WERI-Rb-1 (cell line): ENCODE measurements at places on chromosomes 5 and 9.

- DNase-seq: no peak
Observed at GRCh38 chr5:125186911-125187375, 440.5 kb upstream of the ZNF608 start.

- no peak for DNase-seq
Observed at GRCh38 chr9:127751269-127752054, 16.4 kb upstream of the TOR2A start.

- no peak for DNase-seq
Observed at GRCh38 chr5:150338546-150338945, 19.0 kb upstream of the TCOF1 start.

- peak; percentile 52 for DNase-seq
Observed at GRCh38 chr5:157266286-157267007, 524 bp downstream of the CYFIP2 start.

- DNase-seq: no peak
Observed at GRCh38 chr9:94705162-94705702, 21.3 kb upstream of the AOPEP start.

- DNase-seq: peak; percentile 51
Observed at GRCh38 chr9:83706676-83707517, 861 bp downstream of the UBQLN1 start.

- DNase-seq: no peak
Observed at GRCh38 chr9:89972535-89972934, 367.7 kb downstream of the GADD45G start.

- DNase-seq: no peak
Observed at GRCh38 chr5:170388818-170389549, at the start of gene KCNMB1. Gene KCNMB1 (minus strand): TSS chr5:170389367. CDS start chr5:170385447, 3,920 bp downstream.

- DNase-seq: no peak
Observed at GRCh38 chr9:108103046-108103693, 613.6 kb upstream of the KLF4 start.

DNA sequence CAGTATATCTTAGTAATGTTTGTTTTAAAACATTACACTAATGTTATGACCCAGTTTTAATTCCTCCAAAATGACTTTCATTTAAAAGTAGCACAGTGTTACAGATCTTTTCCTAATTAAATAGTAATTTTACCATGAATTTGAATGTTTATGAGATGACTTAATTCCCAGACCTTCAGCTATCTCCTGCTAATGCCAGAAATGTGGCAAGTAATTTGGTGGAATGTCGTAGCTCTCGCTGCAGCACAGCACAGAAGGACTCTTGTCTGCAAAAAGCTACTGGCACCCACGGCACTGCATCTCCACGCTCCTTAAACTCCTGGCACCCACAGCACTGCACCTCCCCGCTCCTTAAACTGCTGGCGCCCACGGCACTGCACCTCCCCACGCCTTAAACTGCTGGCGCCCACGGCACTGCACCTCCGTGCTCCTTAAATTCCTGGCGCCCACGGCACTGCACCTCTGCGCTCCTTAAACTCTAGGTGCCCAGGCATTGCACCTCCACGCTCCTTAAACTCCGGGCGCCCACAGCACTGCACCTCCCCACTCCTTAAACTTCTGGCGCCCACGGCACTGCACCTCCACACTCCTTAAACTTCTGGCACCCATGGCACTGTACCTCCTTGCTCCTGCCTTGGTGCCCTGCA lies 163.1 kb downstream of the CDK5RAP2 start:
- no peak for DNase-seq

DNA sequence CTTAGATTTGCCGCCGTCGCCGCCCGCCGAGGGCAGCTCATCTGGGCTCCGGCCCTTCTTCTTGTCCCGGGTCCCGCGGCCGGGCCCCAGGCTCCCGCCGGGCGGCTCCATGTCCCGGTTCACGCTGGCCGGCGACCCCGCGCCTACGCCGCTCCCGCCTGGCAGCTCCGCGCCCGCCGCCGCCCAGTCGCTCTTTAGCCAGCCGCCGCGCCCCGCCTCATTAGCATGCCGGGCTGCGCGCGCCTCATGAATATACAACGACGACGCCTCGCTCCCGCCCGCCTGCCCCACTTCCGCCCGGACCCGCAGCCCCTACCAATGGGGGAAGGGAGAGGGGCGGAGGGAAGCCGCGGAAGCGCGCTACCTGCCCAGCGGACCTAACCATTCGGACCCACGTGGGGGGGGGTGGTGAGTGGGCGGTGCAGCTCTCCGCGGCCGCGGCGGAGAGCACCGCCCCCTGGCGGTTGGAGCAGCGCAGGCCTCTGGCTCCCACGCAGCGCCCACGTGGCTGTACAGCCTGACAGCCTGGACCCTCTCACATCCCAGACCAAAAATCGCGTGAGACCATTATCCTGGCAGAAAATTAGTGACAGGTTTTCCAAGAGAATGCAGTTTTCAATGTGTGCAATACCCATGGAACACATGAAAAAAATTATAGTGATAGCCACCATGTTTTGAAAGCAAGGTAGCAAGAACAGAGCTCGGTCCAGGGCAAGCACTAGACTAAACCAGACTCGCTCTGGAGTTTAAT lies at the start of gene DIAPH1:
TSS of gene DIAPH1 (minus strand) at position 197 of the 751 bp plus-strand sequence. CDS start at position 111, 86 bp downstream.
- DNase-seq: peak; percentile 98

DNA sequence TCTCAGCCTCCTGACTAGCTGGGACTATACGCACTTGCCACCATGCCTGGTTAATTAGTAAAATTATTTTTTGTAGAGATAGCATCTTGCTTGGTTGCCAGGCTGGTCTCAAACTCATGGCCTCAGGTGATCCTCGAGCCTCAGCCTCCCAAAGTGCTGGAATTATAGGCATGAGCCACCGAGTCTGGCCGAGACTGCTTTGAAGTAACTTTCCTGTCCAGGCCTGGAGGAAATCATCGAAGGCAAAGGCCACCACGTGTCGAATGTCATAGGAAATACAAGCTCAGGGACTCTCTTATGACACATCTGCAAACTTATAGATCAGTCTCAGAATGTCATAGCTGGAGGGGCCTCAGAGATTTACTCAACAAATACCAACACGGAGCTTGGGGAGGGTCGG lies 25.1 kb downstream of the RAPGEF1 start:
- DNase-seq: no peak

GRCh38 chr5:142475102-142475513 lies 150.3 kb upstream of the SPRY4 start:
- no peak for DNase-seq

DNA sequence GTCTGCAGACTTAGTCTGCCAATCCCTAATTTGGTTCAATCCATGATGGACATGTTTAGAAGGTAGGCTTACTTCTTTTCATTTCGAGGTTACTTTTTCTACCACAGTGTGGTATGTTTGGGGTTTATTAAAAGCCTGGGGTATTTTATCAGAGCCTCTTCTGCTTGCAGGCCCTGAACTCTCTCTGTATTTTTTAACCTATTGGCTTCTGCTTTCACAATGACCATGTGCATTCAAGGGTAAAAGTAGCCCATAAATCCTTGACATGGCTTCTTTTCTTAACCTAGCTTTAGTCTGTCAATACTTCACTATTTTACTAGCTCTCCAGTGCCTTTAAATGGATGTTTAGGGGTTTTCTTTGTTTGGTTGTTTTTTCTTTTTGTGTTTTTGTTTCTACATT lies 286.6 kb downstream of the FER start:
- no peak for DNase-seq

DNA sequence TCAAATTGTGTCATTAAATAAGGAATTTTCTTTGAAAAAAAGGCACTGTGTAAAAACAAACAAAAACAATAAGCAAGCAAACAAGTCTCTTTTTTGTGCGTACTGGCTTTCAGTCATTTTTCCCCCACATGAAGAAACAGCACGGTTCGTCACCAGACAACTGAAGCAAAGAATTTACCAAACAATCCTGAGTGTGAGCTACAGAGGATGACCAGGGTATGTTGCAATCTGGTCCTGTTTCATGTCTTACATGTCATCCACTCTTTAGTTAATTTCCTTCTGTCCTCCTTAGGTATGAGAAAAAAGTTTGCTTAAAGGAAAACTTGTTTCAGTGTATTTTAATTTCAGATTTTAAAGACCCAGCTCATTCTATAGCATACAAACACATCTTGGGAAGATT lies 1080.7 kb upstream of the NUDT12 start:
- DNase-seq: no peak

GRCh38 chr5:76169146-76169905 lies 86.1 kb downstream of the SV2C start:
- DNase-seq: peak; percentile 83

- DNase-seq: no peak
Observed at GRCh38 chr5:109718632-109719031, 28.9 kb downstream of the MAN2A1 start.

GRCh38 chr5:72441862-72442540 lies 65.2 kb downstream of the ZNF366 start:
- DNase-seq: no peak

- DNase-seq: peak; percentile 34
Observed at GRCh38 chr5:87020099-87020934, 247.4 kb upstream of the RASA1 start.

DNA sequence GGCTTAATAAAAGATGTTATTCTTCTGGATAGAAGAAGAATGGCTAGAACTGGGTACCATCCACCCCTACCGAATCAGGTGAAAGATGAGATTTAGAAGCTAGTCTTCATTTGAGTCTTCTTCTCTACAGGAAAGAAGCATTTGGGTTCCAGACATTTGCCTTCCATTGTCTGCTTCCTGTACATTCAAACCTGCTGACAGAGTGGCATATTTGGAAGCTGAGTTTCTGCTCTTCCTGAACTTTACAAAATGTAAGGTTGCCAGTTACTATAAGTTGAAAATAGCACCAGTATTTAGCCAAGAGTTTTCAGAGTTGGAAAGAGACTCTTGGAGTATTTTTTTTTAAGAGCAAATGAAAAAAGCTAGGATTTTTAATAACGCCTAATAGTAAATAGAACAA lies 525.4 kb upstream of the TLE4 start:
- no peak for DNase-seq

- no peak for DNase-seq
Observed at GRCh38 chr5:92494508-92494907, 1086.5 kb downstream of the NR2F1-AS1 start.

DNA sequence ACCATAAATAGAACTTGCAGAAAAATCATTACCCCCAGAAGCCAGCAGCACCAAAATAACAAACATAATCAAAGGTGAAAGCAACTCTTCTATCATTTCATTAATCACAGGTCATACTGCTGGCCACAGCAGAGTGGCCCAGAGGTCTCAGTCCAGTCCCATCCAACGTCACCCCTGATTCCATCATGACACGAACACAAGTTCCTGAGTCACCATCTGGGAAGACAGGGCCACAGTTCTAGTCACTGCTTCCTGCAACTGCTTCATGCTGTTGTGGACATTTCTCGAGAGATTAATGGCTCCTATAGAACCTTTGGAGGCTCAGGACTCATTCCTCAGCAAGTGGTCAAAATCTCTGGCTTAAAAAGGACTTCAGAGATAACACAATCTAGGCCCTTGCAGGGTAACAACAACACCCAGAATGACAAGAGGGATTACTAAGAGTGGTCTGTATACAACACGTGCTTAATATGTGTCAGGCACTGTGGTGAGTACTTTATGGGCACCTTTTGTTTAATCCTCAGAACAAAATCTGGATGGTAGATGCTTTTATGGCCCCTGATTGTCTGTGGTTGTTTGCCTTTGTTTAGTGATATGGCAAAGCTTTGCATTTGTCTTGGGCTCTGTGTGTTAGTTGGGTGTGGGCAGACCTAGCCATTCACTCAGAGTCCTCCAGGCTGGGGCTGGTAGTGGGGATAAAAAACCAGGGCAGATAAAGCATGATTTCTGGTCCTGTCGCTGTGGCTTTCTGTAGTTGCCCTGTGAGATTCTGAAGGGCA lies 184.3 kb downstream of the DAB2IP start:
- DNase-seq: no peak

DNA sequence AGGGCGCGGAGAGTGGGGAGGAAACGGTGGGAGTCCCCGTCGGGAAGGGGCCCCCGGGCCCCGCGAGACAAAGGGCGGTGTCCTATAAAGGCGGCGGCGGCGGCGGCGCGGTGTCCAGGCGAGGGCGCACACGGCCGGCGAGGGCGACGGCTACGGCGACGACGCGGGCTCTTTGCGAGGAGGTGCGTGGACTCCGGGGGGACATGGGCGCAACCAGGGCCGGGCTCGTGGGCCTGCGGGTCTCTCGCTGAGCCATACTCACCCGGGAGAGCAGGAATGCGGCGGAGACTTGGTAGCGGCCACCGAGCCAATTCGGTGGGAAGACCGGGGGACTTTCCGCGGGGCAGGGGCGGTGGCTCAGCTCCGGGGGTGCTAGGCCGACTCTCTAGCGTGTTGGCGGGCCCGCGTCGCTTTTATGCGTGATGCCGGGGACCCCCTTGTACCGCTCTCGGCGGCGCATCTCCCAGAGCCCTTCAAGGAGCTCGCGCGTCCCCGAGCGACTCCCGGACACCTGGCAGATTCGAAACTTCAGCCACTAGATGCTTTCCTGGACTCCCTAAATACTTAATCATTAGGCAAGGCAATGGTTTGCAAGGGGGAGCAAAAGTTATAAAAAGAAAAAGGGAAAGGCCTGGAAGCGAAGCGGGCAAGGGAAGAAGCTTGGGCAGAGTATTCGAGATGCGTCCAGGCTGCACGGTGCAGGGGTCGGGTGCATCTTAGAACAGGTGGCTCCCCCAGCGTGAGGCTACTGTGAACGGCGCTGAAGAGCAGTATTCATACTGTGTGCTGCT lies 5.9 kb upstream of the TAL2 start:
- DNase-seq: peak; percentile 77

DNA sequence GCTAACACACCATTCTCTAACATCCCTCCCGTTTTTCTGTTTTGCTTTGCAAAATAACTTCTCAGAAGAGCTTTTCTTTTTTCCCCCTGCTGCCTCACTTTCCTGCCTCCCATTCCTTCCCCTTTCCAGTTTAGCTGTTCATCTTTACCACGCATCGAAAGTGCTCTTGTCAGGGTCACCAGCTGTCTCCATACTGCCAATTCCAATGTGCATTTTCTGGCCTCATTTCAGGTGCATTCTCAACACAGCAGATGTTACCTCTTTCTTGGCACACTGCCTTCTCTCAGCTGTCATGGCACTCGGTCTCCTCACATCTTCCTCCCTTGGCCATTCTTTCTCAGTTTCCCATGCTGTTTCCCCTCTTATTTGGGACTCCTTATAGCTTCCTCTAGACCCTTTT lies 9.5 kb downstream of the ARSK start:
- DNase-seq: no peak

DNA sequence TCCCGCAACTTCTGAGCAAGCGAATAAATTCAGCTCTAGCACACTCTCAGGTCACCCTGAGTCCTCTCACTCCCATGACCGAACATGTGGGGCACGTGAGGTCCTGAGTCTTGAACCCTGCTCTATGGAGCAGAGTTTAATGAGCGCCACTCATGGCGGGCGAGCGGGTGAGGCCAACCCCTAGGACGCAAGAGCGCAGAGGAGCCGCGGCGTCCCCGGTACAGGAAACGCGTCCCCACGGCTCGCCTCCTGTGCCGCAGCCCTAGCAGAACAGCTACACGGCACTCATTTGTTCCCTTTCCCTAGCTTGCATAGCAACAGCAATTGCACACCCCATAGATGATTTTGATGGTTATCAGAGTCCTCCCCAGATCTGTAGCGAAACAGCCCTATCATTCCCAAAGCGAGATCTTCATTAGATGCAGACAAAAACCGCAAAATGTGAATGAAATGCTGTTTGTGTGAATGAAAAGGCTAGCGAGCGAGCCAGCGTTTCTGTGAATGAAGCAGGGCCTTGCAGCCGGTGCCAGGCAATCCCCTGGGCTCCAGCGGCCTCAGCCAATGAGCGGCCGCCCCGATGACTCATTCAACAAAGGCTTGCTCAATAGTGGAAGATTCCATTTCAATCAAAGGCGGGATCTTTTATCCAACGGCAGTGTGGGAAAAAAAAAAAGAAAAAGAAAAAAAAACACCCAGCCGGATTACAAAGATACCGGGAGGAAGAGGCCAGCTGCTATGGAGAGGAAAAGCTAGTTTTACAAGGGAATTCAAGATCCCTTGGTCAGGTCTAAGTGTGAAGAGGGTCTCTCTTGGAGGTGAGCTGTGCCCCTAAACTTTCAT lies 1.5 kb upstream of the SHC3 start:
- DNase-seq: peak; percentile 93

GRCh38 chr5:34660444-34660843 lies 4.3 kb downstream of the RAI14 start:
- no peak for DNase-seq
